Naive thymus-derived CD8-positive, alpha-beta T cell (primary cell): ENCODE measurements at places on chromosomes 5 and 9. TPM values are rescaled to one million over a fixed set of nuclear protein-coding genes. Genes with fewer than 3 reads are reported as not detected.

Gene DDX4
- total RNA-seq: not detected

Gene PPP3R2
- total RNA-seq: not detected

Gene NKD2
- total RNA-seq: not detected

DNA sequence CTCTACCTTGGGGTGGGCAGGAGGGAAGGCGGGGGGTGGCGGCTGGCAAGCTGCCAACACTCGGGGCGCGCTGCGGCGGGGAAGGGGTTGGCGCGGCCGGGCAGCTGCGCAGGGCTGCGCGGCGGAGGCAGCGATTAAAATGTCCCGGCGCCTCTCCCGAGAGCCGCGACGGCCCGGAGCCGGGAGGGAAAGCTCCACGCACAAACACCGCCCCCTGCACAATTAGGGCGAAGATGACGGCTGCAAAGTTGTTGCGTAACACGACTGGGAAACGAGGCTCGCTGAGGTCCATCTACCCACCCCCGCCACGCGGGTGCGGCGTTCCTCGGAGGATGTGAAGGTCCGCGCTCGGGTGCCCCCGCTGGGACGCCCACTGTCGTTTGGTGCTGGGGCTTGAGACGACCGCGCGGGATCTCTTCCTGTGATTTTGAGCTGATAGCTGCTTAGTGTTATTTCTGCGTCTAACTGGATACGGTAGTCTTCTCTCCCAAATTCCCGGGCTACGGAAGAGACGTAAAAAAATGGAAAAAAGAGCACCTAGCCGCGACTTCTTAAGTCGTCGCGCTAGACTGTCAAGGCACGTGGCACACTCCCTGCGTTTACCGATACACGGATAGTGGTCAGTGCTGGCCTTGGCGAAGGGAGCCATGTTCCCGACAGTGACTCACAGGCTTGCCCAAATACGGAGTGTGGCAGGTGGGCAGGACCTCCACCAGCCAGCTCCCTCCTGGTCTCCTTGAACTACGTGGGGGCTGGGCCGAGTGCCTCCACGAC lies 958 bp upstream of the NFIL3 start:
- H3K27ac ChIP-seq: peak overlapping the region; percentile 89
- H3K4me1 ChIP-seq: peaks cover 41% of the 10 kb centered on the region
- DNase-seq: peak; percentile 37

GRCh38 chr5:10507575-10508096 lies 56.2 kb upstream of the ANKRD33B start:
- no peak overlapping the region for H3K27ac ChIP-seq
- H3K27me3 ChIP-seq: no peaks in the 10 kb centered on the region
- no peak for DNase-seq
